ENCODE measurements at places on chromosomes 2 and 18.

DNA sequence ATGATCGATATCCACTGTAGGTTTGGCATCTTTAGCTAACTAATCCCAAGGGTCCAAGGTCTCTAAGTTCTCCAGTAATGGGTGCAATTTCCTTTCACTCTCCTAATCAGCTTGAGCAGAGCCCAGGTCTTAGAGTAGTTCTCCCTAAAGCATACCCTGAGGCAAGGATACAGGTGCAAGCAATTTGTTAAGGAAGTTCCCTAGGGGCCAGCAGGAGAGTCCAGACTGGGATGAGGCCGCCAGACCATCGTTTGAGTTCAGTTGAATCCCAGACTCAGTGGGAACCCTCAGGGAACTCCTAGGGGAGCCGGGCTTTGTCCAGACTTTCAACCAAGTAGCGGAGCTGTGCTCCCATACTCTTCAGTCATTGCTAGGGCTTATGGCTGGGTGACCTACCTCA is 835.4 kb upstream of the CDH2 start:
- DNase-seq = no peak

GRCh38 chr2:26080356-26080755 is 46.5 kb downstream of the RAB10 start:
- DNase-seq = no peak

DNA sequence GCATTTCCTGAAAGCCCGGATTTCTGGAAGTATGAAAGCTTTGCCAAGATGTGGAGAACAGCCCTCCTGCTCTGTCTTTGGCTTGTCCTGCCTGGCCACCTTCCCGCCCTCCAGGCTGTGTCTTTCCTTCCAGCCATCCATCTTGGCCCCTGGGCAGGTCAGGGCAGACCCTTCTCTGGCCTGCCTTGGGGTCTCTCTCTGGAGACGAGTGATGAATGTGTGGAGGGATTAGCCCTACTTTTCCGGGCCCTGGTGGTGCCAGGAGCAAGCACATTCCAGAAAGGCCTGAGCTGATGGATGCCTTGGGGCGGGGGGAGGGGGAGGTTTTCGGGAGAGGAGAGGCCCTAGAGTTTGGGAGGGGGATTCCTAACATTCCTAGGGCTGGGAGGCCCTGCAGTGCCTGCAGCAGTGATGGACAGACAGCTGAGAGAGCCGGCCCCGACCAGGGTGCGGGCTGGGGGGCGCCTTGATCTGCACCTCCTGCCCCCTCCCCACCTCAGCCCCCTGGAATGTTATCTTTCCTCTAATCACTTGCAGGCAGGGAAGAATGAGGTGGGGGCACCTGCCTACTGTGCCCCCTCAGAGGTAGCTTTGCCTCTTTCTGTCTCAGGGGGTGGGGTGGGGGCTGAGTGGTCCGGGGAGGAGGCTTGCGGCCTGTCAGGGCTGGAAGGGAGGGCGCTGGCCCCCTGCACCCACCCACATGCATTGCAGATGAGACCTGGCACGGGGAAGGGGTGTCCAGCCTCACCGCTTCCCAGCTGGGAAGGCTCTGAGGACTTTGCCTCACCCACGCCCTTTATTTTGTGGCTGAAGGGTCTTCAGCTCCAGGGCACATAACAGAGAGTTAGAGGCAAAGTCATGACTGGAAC is 156.2 kb downstream of the DDX1 start:
- no peak for DNase-seq

DNA sequence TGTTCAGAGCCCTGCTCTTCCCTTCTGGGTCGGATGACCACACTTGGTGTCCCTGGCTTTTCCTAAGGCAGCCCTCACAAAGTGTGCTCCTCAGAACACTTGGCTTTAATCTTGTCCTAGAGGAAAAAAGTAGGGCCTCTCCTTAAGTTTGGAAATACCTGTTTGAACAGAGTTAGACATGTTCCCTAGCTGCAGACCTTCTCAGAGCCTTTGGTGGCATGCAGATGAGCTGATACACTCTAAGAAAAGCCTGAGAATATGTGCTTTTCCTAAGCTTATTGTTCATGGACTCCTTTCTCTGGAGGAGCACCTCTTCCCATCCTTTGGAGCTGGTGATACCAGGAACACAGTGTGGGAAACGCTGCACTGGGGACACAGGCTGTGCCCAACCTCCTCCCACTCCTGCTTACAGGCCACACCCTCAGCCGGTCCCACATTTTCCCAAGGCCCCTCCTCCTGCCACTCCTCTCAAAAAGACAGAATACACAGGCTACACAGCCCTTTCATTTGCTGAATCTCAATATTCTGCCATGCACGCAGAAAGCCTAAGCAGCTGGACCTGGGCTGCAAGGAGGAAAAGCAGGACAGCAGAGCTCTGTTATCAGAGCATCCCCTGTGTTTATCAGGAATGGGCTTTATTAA is 443.6 kb downstream of the NBAS start:
- no peak for DNase-seq
